ENCODE measurements at places on chromosomes 3 and 15.
A peak's percentile ranks its signal among the peaks of the same experiment; 100 is the strongest.

DNA sequence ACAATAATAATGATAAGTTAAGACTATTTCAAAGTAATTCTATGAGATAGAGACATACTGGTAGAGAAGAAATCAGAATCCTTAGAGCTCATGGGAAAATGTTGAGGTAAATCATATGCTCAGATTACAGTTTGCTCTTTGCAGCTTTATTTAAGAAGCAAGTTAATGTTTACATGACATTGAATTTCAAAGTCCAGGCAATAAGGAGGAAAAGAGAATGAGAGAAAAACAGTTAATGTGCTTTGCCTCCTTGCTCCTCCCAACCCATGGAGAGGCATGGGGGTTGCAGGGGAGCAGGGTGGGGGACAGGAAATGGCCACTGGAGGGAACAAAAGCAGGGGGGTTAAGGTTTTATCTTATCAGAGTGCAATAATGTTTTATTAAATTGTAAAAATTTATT, 42.2 kb upstream of the ZBTB38 start:
- DNase-seq = peak; percentile 34

DNA sequence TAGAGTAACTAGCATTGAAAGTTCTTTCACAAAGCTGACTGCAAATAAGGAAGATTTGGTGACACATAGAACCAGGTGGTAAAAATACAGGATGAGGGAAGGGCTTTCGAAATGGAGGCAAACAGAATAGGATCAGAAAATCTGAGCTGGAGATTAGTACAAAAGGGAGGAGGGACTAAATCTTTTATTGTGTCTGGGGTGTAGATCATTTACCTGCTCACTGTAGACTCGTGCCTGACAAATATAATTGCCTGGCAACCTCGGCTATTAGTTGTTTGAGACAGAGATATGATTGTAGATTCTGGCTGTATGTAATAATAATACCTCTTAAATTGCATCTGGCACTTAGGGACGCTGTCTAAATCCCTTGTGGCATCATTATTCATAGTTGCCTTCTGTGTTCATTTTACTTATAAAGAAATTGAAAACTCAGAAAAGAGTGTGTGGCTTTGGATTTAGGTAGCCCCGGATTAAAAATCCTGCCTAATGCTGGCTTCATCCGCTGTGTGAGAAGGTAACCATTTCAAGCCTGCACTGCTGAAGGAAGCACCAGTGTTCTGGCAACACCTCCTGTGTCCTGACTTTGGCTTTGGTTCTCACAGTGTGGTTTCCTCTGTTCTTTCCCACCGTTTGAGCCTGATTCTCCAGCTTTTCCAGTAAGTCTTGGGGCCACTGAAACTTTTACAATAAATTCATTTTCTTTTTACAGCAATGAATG, 25.0 kb upstream of the GPR160 start:
- no peak for DNase-seq

DNA sequence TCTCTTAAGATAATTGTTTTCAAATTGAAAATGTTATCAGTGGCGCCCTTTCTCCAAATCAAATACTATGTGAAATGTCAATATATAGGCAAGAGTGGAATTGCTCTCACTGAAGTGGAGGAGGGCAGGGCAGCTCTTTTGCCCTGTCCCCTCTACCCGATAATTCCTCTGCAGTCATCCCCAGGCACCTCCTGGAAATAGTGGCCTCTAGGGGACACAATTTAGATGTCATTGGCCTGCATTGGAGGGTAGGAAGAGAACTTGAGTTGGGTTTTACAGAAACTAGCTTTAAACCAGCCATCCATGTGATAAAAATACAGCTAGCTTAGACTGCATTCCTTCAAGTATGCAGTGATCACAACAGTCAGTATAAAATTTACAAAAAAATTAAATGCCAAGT, 288.9 kb downstream of the EDEM1 start:
- DNase-seq = no peak

GRCh38 chr15:68143129-68143528, 62.0 kb downstream of the CALML4 start:
- DNase-seq = no peak

GRCh38 chr3:30693470-30694120, 87.2 kb downstream of the TGFBR2 start:
- DNase-seq = peak; percentile 65

DNA sequence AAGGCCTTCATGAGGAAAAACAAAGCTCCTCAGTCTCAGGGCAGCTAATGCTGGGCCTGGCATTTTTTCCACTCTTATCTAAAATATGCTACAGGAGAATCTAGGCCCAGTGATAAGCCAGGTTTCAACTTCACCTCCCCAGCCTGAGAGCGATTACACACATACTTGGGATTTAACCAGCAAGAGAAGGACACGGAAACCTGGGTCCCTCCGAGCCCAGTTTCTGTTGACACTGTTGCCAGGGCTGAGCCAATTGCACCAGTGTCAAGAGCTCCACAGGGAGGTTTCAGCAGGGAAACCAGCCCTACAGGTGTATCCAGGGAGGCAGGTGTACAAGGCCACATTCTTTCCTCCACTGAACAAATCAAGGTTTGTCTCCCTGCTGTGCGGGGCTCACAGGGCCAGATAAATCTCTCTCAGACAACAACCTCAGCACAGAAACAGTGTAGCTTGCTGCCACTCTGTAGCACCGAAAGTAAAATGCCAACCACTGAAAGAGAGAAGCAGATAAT, 85.4 kb downstream of the MAGI1 start:
- no peak for DNase-seq

GRCh38 chr3:194328053-194328657, 23.0 kb downstream of the CPN2 start:
- peak; percentile 85 for DNase-seq

DNA sequence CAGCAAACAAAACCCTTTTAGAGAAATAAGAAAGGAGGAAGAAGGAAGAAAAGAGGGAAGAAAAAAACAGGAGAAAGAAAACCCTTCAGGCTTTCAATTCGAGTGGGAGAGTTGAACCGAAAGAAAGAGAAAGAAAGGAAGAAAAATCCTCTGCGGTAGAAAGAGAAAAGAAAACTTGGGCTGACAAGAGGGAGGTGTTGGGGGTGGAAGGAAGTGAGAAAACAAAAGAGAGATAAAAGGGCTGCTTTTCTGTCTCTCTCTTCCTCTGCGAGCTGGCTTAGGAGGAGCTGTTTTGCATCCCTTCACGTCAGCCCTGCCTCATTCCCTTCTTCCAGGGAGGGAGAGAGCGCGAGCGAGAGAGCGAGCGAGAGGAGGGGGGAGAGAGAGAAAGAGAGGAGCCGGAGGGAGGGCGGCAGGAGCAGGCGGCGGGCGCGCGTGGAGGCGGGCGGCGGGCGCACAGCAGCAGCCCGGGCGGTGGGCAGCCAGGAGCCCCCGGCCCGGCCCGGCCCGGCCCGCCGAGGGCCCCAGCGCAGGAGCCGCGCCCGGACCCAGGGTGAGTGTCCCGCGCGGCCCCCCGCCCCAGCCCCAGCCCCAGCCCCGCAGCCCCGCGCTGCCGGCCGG, at the start of gene ZNF710:
Gene ZNF710 (plus strand): TSS at position 263 of the 621 bp plus-strand sequence. CDS start 65,814 bp downstream, outside the sequence.
- DNase-seq = peak; percentile 80

- DNase-seq = no peak
Observed at GRCh38 chr3:63798949-63799348, 20.1 kb upstream of the C3orf49 start.

DNA sequence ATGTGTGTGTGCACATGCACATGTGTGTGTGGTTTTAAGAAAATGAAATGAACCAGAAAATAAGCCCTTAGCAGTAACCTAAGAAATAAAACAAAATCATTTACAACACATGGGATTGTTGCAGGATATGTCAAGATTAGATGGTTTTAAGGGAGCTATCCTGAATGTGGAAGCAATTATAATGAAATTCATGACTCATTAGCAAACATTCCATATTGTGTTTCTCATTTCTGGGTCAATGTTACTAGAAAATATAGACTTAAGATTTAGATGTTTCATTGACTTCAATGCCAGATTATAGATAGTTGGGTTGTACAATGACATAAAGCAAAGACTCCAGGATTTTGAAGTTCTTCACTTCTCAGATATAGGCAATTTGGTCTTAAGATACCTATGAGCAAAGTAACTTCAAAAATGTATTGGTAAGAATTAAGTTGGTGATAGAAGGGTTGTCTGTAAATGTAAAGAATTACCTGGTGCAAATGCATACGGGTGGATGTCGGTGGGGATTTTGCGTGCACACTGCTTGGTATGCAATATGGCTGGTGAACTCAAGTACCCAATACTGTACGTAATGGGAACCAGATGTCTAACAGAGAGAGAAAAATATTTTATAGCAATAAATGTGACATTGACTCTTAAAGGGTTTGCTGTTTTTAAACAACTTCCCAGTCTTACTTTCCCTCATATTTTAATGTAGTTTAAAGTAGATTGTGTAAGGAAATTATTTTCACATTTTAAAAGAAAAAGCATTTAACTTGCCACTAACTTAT, 53.9 kb upstream of the NR2F2 start:
- DNase-seq = peak; percentile 79

- no peak for DNase-seq
Observed at GRCh38 chr3:193520738-193521137, 34.0 kb downstream of the ATP13A4 start.

DNA sequence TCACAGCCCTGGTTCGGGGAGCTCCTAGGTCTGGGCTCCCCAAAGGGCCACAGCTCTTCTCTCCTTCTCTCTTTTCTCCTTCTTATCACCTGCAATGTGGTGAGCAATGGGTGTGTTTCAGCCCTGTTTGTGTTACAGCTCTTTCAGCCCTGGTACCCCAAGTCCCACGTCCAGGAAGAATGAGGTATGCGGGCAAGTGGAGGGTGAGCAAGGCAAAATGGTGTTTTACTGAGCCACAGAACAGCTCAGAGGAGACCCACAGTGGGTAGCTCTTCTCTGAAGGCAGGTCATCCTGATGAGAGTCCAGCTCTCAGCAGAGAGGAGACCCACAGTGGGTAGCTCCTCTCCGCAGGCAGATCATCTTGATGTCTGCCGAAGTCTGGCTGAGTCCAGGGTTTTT, 86.8 kb downstream of the BFSP2 start:
- DNase-seq = no peak

DNA sequence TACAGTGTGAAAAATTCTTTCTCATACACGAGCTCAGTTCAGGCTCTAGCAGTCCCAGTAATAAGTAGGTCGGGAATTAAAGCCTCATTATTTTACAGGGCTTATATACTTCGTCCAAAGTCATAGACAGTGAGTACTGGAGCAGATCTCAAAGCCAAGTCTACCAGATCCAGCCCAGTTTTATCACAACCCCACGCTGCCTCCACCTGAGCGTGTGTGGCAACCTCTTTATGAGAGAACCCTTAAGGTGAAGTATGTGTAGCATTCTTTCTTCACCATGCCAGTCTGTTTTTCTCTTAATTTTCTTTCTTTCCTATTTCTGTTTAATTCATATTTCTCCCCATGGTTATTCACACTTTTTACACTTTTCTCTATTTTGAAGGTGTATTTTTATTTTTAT, 574.6 kb upstream of the ARPP21 start:
- DNase-seq = no peak

- DNase-seq = peak; percentile 26
Observed at GRCh38 chr15:74783072-74783807, 1.4 kb downstream of the CSK start.

- no peak for DNase-seq
Observed at GRCh38 chr3:59392116-59392515, 342.3 kb upstream of the CFAP20DC start.

DNA sequence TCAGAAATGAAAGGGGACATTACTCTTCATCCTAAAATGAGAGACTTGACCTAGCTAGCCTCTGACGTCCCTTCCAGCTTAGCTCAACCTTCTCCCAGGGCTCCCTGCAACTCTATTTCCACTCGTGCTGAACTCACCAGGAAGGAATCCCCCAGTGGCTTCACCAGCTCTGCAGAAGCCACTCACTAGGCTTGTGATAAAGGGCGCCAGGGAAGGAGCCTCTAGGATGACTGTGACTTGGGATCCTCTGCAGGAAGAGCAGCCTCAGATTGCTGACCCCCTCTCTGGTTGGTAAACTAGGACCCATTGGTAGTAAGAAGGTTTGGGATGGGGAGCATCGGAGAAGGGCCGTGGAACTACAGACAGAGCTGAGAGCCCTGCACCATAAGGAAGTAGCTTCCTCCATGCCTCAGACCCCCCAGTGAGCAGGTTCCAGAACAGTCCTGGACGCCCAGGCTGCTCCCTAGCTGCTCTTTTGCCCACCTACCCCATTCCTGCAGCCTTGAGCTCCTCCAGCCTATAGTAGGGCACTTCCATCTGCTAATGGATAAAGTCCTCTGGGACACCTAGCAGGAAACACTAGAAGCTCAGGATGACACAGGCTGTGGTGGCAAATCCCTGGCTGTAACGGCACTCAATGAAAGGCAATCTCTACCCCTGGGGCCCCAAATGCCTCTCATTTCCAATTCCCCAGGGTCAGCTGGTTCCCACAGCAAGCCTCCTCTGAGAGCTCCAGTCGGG, 26.0 kb downstream of the PLA2G4F start:
- DNase-seq = no peak

GRCh38 chr3:63528325-63529000, 124.0 kb upstream of the SNTN start:
- DNase-seq = no peak

- DNase-seq = no peak
Observed at GRCh38 chr15:83716605-83717004, 62.7 kb downstream of the ADAMTSL3 start.

DNA sequence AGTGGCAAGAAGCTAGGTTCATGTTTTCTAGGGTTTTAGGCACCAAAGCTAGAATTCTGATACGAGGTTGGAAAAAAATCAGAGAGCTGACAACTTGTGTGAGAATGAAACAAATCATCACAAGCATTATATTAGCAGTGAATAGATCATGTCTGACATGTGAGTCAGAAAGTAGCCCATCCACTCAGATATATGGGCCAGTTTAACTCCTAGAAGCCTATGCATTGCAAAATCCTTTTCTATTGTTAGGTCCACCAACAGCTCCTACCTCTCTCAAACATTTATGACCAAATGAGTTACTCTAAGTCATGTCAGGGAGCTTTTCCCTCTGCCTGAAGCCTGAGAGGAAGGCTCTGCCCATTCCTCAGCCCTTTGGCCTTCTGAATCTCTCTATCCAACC, 44.0 kb downstream of the KBTBD12 start:
- no peak for DNase-seq

- DNase-seq = no peak
Observed at GRCh38 chr3:8988791-8989558, 25.7 kb upstream of the RAD18 start.

GRCh38 chr15:35547775-35548364, 1.9 kb upstream of the DPH6 start:
- DNase-seq = no peak

DNA sequence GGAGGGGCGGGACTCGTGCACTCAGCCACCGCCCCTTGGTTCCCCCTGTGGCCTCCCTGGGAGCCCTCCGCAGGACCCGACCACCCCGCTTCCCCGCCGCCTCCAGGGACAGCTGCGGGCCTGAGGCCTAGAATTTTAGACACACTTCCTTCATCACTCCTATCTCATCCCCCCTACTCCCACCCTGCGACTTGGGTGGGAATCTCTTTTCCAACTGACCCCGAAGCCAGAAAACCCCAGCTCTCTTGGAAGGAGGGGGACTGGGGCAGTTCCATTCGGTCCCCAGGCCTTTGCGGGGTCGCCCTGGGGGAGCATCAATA, 289 bp upstream of the TFDP2 start:
- DNase-seq = no peak
